ENCODE measurements at places on chromosomes 5 and 9. TPM values are rescaled to one million over a fixed set of nuclear protein-coding genes. Genes with fewer than 3 reads are reported as not detected.

GRCh38 chr5:167217097-167217743 is 1074.2 kb upstream of the WWC1 start:
- H3K4me3 ChIP-seq, result no peak overlapping the region
- H3K27ac ChIP-seq, result no peak overlapping the region
- no peak for DNase-seq
- no peaks in the 10 kb centered on the region for H3K36me3 ChIP-seq

Gene ZNF462
- 98.3 TPM for total RNA-seq

- no peak for DNase-seq
- H3K36me3 ChIP-seq, result no peaks in the 10 kb centered on the region
- no peaks in the 10 kb centered on the region for H3K4me1 ChIP-seq
Measured at GRCh38 chr5:67196537-67197059, at the start of gene CD180. CD180 (minus strand) TSS chr5:67196799; CDS start chr5:67196641, 158 bp downstream.

DNA sequence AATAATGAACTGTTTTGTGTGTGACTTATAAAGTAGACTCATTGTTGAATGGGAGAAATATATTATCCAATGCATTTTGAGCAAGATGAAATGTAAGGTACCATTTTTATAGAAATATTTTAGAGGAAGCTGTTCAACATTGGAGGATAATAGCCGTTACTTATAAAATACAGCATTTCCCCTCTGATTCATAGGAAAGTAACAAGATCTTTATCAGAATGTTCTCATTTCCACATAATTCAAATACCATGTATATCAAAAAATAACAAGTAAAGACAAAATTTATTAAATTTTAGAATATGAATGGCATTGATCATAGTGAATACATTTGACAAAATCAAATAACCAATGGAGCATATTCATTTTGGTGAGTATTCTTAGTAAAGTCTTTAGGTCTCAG is 346.7 kb upstream of the PTGER4 start:
- H3K4me3 ChIP-seq, result no peak overlapping the region
- H3K27ac ChIP-seq, result no peak overlapping the region
- H3K36me3 ChIP-seq, result no peaks in the 10 kb centered on the region
- H3K27me3 ChIP-seq, result no peaks in the 10 kb centered on the region

GRCh38 chr9:137313956-137314560 is 12.0 kb upstream of the NRARP start:
- peaks cover 4% of the 10 kb centered on the region for H3K27me3 ChIP-seq
- H3K27ac ChIP-seq, result no peak overlapping the region
- peak; percentile 16 for DNase-seq
- no peaks in the 10 kb centered on the region for H3K36me3 ChIP-seq
- H3K4me3 ChIP-seq, result no peak overlapping the region

Gene FLT4
- 541 TPM for total RNA-seq

DNA sequence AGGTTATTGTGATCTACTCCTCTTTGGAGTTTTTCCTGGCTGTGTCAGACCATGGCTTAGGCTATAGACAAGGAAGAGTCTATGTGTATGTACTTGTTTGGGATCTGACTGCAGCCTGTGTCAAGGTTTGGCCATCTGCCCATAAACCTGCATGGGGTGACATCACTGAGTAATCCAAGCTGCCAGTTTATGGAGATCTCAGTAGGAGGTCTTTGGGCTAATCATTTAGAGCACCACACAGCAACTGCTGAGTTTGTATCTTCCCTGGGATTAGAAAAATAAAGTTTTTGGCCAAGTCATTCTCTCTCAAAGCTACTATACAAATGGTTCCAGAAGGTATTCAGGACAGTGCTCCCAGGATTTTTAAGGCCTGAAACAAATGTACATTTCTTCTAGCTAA is 65.5 kb upstream of the HSPB3 start:
- H3K27me3 ChIP-seq, result peaks cover 1% of the 10 kb centered on the region
- H3K27ac ChIP-seq, result no peak overlapping the region
- no peak overlapping the region for H3K4me3 ChIP-seq
- H3K36me3 ChIP-seq, result no peaks in the 10 kb centered on the region
- no peak for DNase-seq
- H3K4me1 ChIP-seq, result no peaks in the 10 kb centered on the region

DNA sequence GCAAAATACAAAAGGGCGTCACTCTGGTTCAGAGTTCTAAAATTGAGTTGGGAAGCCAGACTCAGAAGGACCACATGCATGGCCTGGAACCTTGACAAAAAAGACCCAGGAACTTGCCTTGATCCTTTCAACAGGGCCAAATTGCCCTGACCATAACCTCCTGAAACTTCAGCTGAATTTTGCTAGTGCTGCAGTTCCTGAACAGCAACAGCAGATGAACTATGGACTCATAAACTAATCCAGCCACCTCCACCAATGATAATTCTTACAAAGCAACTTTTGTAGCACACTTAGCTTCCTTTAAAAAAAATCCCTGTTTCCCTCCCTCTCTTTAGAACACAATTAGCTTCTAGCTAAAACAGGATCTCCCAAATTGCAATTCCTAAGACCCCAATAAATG is 155.9 kb downstream of the MAT2B start:
- H3K4me1 ChIP-seq, result no peaks in the 10 kb centered on the region
- H3K36me3 ChIP-seq, result no peaks in the 10 kb centered on the region
- H3K27ac ChIP-seq, result no peak overlapping the region
- H3K27me3 ChIP-seq, result peaks cover 1% of the 10 kb centered on the region
- DNase-seq, result no peak
- H3K4me3 ChIP-seq, result no peak overlapping the region

Gene ASPN
- not detected for total RNA-seq

DNA sequence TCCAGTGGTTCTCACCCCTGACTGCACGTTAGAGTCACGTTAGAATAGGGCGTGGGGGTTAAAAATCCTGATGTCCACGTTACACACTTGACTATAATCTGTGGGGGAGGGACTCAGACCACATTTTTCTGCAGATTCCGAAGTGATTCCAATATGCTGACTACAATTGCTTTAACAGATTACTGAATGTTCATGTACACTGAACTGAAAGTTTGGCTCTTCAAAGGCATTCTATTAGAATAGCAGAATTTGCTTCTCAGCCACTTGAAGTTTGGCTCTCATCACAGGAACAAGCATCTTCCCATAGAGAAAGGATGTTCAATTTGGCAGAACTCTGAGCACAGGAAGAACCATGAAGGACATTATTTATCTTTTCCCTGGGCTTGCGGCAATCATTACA is 84.5 kb downstream of the HAPLN1 start:
- DNase-seq, result no peak
- H3K4me3 ChIP-seq, result no peak overlapping the region
- no peaks in the 10 kb centered on the region for H3K4me1 ChIP-seq

GRCh38 chr5:2207416-2208238 is 324.9 kb upstream of the IRX4 start:
- H3K4me3 ChIP-seq, result no peak overlapping the region
- H3K4me1 ChIP-seq, result peaks cover 3% of the 10 kb centered on the region
- H3K36me3 ChIP-seq, result no peaks in the 10 kb centered on the region
- peaks cover 1% of the 10 kb centered on the region for H3K27me3 ChIP-seq

Gene ADAMTS13
- 9.1 TPM for total RNA-seq

- H3K36me3 ChIP-seq, result peaks cover 3% of the 10 kb centered on the region
- H3K4me1 ChIP-seq, result no peaks in the 10 kb centered on the region
- H3K27ac ChIP-seq, result no peak overlapping the region
- peaks cover 1% of the 10 kb centered on the region for H3K27me3 ChIP-seq
Measured at GRCh38 chr5:31809050-31809870, 170.3 kb downstream of the PDZD2 start.

Gene TMEM171
- total RNA-seq, result not detected

GRCh38 chr5:43065387-43065947 is 25.3 kb upstream of the ANXA2R start:
- H3K27ac ChIP-seq, result peak overlapping the region; percentile 98
- peak overlapping the region; percentile 97 for H3K4me3 ChIP-seq
- H3K4me1 ChIP-seq, result peaks cover 24% of the 10 kb centered on the region

Gene SSBP2
- 149 TPM for total RNA-seq

Gene PCSK1
- 0.41 TPM for total RNA-seq

DNA sequence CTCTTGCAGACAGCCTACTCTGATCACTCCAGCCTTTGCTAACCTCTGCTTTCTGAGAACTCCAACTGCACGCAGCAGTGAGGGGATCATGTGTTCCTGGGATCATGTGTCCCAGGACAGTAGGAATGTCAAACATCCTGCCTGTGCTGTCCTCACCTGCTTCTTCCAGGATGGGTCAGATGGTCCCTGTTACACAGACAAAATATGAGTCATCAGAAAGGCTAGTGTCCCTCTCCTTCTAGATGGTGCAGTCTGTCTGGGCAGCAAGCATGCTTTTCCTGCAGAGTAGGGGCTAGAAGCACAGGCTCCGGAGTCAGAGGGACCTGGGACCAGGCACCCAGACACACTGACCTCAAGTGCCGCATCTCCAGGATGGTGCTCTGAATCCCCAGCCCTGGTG is 20.1 kb upstream of the SLC25A48 start:
- H3K4me1 ChIP-seq, result no peaks in the 10 kb centered on the region
- DNase-seq, result no peak
- no peaks in the 10 kb centered on the region for H3K36me3 ChIP-seq
- H3K4me3 ChIP-seq, result no peak overlapping the region

Gene TAF11L13
- total RNA-seq, result not detected

DNA sequence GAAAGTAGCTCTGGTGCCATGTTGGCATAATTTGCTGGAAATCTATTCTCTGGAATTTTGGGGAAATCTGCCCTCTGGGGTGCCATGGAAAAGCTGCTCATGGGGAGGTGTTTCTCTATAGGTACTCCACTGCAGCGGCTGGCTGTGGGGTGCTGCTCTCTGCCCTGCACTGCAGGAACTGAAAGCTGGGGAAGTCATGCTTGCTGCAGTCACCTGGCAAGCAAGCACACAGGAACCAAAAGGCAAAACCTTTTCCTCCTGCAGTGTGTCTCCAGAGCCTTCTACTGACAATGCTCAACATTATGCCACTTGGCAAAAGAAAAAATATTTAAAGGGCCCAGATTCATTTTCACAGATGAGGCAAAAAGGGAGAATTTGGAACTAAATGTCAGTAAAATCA is 25.8 kb upstream of the CARNMT1 start:
- DNase-seq, result no peak
- H3K4me1 ChIP-seq, result no peaks in the 10 kb centered on the region
- no peak overlapping the region for H3K27ac ChIP-seq
- no peaks in the 10 kb centered on the region for H3K36me3 ChIP-seq

DNA sequence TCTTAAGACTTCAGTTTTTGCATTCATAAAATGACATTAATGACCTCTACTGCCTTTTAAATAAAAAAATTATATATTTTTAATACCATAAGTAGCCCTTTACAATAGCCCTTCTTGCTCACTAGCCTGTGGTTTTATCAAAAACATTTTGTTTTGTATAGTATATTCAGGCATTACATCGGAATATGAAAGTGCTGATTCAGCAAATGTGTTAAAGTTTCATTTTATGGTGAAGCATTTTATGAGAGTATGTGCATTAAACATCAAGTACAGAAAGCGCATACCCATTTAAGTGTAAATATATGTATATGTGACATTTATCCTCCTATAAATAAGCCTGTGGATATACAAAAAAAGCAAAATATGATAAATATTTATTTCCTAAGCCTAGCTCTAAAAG is 56.2 kb upstream of the GABRB2 start:
- H3K27me3 ChIP-seq, result no peaks in the 10 kb centered on the region
- H3K4me3 ChIP-seq, result no peak overlapping the region
- H3K4me1 ChIP-seq, result no peaks in the 10 kb centered on the region
- no peaks in the 10 kb centered on the region for H3K36me3 ChIP-seq

- no peak overlapping the region for H3K4me3 ChIP-seq
- H3K4me1 ChIP-seq, result peaks cover 3% of the 10 kb centered on the region
- H3K36me3 ChIP-seq, result no peaks in the 10 kb centered on the region
Measured at GRCh38 chr9:90447773-90448172, 194.9 kb downstream of the DIRAS2 start.

Gene FOXD4L6
- total RNA-seq, result not detected

- no peak overlapping the region for H3K4me3 ChIP-seq
- H3K27me3 ChIP-seq, result peaks cover 1% of the 10 kb centered on the region
- H3K36me3 ChIP-seq, result no peaks in the 10 kb centered on the region
- H3K27ac ChIP-seq, result no peak overlapping the region
- no peak for DNase-seq
- peaks cover 23% of the 10 kb centered on the region for H3K4me1 ChIP-seq
Measured at GRCh38 chr9:71646131-71646530, 122.2 kb downstream of the CEMIP2 start.

GRCh38 chr9:89711866-89712265 is 107.1 kb downstream of the GADD45G start:
- DNase-seq, result no peak
- no peaks in the 10 kb centered on the region for H3K36me3 ChIP-seq
- H3K27me3 ChIP-seq, result peaks cover 2% of the 10 kb centered on the region

Gene WDR38
- not detected for total RNA-seq

- no peak overlapping the region for H3K27ac ChIP-seq
- DNase-seq, result no peak
- peaks cover 6% of the 10 kb centered on the region for H3K4me1 ChIP-seq
- H3K4me3 ChIP-seq, result no peak overlapping the region
- H3K36me3 ChIP-seq, result no peaks in the 10 kb centered on the region
- peaks cover 3% of the 10 kb centered on the region for H3K27me3 ChIP-seq
Measured at GRCh38 chr9:120910643-120911042, 16.0 kb downstream of the TRAF1 start.

- H3K36me3 ChIP-seq, result no peaks in the 10 kb centered on the region
- H3K4me3 ChIP-seq, result no peak overlapping the region
- no peaks in the 10 kb centered on the region for H3K27me3 ChIP-seq
- H3K27ac ChIP-seq, result no peak overlapping the region
- no peak for DNase-seq
Measured at GRCh38 chr5:96904054-96904931, 28.0 kb downstream of the ERAP2 start.

DNA sequence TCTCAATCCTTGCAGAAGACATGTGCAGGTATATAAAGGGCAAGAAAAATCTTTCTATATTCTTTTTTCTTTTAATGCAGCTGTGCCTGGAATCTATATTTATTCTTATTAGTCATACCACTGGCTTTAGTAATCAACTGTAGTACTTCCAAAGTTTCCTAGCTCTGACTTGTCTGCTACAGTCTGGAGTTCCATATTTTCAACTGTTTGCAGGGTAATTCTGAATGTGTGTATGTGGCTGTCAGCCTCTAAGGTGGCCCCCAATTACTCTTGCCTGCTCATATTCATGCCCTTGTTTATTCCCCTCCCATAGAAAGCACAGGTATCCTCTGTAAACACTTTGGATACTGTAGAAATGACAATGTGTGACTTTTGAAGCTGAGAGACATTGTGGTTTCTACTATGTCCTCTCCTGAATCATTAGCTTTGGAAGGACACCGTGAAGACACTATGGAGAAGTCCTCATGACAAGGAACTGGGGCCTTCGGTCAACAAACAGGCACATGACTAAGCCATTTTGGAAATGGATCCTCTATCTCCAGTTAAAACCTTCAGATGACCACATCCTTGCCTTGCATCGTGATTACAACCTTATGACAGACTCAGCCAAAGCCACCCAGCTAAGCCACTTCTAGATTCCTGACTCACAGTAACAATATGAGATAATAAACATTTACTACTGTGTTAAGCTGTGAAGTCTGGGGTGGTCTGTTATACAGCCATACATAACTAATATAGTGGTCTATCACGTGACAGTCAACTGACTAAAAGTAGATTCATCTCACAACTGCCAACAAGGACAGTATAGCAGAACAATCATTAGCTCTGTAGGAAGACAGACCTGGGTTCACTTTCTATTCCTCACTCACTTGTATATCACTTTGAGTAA is 49.5 kb upstream of the SUSD1 start:
- no peaks in the 10 kb centered on the region for H3K4me1 ChIP-seq
- DNase-seq, result no peak
- H3K4me3 ChIP-seq, result no peak overlapping the region
- peaks cover 25% of the 10 kb centered on the region for H3K36me3 ChIP-seq
- H3K27me3 ChIP-seq, result peaks cover 3% of the 10 kb centered on the region
- H3K27ac ChIP-seq, result no peak overlapping the region

Gene SELENOP
- total RNA-seq, result 68.9 TPM

GRCh38 chr9:134418354-134418753 is 92.1 kb downstream of the RXRA start:
- no peak overlapping the region for H3K27ac ChIP-seq
- DNase-seq, result no peak
- peaks cover under 1% of the 10 kb centered on the region for H3K4me1 ChIP-seq
- H3K36me3 ChIP-seq, result peaks cover 7% of the 10 kb centered on the region
- no peak overlapping the region for H3K4me3 ChIP-seq

All from endothelial cell (in vitro differentiated cells).